RWPE2 (cell line): ENCODE measurements at places on chromosomes 11 and 22.

GRCh38 chr22:38193580-38193979 lies 8.2 kb upstream of the MAFF start:
- no peak for DNase-seq

DNA sequence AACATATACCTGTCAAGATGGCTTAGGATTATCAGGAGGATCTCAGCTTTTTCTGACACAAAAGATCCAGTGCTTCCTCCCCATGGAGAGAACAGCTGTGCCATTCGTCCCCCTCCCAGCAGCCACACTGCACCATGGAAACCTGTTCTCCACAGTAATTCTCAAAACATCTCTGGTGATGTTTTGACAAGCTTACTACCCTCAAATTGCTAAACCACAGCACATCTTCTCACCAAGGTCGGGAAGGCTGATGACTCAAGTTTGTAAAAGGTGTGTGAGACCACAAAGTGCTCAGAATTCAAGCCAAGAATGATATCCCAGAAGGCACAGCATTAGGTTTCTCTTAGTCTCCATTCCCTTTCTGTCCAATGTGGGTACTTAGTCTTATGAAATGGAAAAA lies 3.9 kb upstream of the RAB38 start:
- DNase-seq: peak; percentile 71

GRCh38 chr11:89456681-89457080 lies 34.5 kb downstream of the NOX4 start:
- DNase-seq: no peak

- DNase-seq: no peak
Measured at GRCh38 chr11:206002-206384, 1.2 kb downstream of the BET1L start.

DNA sequence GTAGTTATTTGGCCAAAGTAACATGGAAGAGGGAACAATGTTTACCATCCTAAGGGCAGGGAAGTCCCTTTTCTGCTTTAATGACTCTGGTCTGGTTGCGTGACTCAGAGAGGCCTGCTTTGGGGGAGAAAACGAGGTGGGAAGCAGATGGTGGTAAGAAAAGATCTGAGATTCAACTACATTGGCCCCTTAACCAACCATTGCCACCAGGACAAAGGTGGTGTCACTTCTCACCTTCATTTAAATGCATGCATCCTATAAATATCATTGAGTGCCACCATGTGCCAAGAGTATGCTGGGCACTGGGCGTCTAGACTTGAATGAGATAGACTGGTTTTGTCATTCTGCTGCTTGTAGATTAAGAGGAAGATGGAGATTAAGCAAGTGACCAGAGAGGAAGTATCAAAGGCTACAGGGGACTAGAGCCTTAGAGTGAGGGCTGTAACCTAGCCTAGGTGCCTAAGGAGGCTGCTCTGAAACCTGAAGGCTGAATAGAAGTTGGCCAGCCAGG lies 3.6 kb upstream of the SORL1 start:
- no peak for DNase-seq

GRCh38 chr22:19321757-19322156 lies 30.2 kb upstream of the CLTCL1 start:
- no peak for DNase-seq

GRCh38 chr11:9266926-9267325 lies 1.8 kb upstream of the DENND5A start:
- no peak for DNase-seq

GRCh38 chr11:73399636-73400035 lies 23.4 kb downstream of the RELT start:
- no peak for DNase-seq

GRCh38 chr11:131764126-131764525 lies 393.7 kb downstream of the NTM start:
- no peak for DNase-seq

- no peak for DNase-seq
Measured at GRCh38 chr11:124801014-124801413, 808 bp upstream of the MSANTD2 start.

DNA sequence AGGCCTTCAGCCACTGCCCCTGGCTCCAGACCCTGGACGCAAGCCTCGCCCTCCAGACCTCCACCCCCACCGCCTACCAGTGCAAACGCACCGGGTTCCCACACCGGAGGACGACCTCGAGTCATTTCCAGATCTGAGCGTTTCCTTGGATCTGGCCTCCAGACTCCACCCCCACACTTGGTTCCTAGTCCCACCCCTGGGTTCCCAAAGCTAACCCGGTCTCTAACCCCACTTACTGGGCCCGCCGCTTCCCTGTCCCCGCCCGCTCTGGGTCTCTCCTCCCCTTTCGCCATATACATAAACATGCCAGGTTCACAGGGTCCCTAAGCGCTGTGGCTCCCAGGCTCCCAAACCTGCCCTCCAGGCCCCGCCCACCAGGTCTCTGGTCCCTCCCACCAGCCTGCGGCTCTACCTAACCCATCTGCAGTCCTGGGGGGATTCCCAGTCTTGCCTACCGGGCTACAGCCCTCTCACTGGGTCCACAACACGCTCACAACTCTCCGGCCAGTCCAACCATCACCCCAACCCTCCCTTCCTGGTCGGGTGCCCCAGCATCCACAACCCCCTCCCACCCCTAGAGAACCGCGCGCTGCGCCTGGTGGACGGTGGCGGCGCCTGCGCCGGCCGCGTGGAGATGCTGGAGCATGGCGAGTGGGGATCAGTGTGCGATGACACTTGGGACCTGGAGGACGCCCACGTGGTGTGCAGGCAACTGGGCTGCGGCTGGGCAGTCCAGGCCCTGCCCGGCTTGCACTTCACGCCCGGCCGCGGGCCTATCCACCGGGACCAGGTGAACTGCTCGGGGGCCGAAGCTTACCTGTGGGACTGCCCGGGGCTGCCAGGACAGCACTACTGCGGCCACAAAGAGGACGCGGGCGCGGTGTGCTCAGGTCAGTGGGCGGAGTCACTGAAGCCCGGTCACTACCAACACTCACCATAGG lies 36.7 kb downstream of the CD6 start:
- DNase-seq: no peak

DNA sequence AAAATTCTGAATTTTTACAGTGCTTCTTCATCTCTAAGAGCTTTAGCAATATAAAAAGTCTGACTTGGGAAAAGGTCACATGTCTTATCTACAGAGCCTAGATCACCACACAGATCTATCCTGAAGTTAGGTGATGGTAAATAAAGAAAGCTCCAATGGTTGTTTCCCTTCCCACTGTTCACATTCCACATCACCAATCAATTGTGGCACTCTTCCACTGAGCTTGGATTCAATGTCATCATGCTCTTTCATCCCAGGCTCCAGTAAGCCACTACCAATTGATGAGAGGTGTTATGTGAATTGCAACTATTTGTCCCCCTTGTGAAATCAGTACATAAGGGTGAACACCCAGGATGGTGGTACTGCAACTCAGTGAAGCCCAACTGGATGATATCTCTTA lies 47.8 kb downstream of the ALG9 start:
- no peak for DNase-seq

DNA sequence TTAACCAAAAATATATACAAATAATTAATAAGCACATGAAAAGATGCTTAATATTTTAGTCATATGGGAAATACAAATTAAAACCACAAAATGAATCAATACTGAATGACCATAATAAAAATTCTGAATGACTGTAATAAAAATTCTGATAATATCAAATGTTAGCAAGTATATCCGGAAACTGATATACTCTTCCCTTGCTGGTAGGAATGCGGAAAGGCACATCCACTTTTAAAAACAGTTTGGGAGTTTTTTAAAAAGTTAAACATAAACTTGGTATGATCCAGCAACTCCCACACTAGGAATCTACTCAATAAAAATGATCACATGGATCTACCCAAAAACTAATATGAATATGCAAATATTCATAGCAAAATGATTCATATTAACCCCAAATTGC lies 30.8 kb upstream of the GRIA4 start:
- DNase-seq: no peak

DNA sequence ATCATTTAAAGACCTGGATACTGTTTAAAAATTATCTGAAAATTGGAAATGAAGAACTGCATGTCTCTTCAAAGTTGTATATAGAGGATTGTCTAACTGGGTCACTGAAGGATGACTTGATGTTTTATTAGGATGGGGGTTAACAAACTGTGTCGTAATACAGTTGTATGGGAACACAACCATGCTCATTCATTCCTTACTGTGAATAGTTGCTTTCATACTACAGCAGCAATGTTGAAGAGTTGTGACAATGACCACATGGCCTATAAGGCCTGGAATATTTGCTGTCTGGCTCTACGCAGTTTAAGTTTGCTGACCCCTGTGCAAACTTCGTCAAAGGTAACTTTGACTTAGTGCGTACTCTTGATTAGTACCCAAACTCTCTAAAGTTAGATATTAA lies 38.4 kb downstream of the FDX1 start:
- no peak for DNase-seq

GRCh38 chr22:40187389-40187788 lies 9.7 kb downstream of the TNRC6B start:
- DNase-seq: no peak

- no peak for DNase-seq
Measured at GRCh38 chr11:574632-575312, 1.5 kb upstream of the PHRF1 start.

- no peak for DNase-seq
Measured at GRCh38 chr11:119377112-119377901, 4.2 kb downstream of the USP2 start.

DNA sequence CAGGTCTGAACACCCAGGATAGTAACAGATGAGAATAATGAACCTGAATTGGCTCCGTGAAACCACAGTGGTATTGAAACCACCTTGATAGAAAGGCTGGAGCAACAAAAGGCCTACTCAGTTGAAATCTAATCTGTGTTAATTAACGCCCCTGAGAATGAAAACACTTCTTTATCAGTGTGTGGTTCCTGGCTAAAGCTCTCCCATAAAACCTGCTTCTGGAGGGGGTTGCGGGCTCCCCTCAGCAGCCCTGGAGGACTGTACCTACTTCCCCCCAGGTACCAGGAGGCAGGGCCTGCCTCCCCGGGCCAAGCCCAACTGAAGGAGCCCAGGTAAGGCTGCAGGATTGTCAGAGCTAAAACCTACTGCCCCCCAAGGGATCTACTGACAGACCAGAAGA lies 54.6 kb downstream of the PLEKHA7 start:
- DNase-seq: no peak

DNA sequence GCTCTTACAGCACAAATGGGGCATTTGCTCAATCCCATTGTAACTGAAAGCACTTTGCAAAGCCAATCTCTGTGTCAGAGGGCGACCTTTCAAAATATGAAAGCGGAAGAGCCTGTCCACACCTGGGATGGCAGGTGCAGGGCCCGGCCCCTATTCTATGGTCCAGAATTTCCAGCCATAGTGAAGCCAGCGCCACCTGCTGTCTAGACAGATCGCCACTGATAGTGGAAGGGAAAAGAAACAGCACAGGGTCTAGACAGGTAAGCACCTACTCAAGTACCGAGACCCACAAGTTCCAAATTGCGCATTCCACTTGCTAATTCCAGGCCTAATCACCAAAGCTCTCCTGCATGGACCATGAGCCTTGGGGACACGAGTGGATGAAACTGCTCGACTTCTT lies 141.4 kb downstream of the NTM start:
- no peak for DNase-seq

- no peak for DNase-seq
Measured at GRCh38 chr11:68658661-68659060, 25.7 kb upstream of the GAL start.

GRCh38 chr22:44455151-44455962 lies 42.7 kb downstream of the RTL6 start:
- DNase-seq: no peak

DNA sequence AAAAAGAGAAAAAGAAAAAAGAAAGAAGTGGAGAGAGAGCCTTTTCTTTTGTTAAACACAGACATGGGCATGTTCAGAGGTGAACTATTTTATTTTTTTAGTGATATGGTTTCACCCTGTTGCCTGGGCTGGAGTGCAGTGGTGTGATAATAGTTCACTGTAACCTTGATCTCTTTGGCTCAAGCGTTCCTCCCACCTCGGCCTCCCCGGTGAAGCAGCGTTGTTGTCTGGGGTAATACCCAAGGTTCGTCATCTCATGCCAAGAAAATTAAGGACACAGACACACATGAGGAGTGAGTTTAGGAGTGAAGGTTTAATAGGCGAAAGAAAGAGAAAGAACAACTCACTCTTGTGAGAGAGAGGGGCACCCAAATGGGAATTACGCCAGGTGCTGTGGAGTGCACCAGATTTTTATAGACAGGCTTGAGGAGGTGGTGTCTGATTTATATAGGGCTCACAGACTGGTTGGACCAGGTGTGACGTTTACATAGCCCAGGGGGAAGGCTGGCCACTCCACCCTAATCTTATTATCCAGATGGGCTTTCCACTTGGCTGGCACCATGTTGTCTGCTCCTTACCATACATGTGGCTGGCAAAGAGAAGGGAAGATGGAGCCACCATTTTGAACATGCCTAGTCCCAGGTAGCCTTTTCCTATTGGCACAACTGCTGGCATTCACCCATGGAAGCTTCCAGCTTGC lies 42.3 kb downstream of the GRAMD1B start:
- no peak for DNase-seq

GRCh38 chr11:47186076-47186699 lies at the start of gene PACSIN3:
Gene PACSIN3 (minus strand): TSS chr11:47186434. CDS start chr11:47182727, 3,707 bp downstream.
- DNase-seq: peak; percentile 51

DNA sequence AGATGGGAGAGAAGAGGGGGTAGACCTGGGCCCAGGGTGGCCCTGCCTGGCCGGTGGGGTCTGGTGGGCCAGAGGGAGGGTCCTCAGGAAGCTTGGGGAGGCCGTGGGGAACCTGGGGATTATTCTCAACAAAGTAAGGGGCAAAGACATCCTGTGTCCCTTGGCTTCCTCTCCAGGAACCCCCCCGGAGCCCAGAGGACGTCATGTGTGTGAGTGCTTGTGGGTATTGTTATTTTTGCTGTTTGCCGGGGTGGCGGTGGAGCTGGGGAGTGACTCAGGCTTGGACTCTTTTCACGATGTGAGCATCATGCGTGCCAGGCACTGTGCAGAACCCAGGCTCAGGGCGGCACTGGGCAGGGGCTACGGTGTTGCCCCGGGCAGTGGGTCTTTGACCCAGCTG lies 982 bp upstream of the SHANK3 start:
- no peak for DNase-seq

DNA sequence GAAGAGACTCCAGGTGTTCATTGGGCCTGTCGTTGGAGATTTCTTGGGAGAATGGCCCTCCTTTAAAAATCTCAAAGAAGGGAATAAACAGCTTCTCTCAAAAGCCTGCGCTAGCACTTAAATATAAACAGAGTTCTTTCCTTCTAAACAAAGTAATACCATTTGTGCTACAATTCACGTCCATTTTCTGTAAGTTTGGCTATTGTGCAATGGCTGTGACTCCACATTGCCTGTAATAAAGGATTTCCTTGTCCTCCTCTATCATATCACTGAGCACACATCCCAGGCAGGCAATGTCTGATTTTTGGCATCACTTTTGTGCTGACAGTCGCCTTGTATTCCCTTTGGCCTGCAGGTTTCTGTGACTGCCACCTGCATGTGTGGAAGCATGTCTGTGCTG lies 4.9 kb upstream of the ADAMTS8 start:
- DNase-seq: no peak

- no peak for DNase-seq
Measured at GRCh38 chr11:58046231-58046630, 15.5 kb downstream of the OR6Q1 start.

DNA sequence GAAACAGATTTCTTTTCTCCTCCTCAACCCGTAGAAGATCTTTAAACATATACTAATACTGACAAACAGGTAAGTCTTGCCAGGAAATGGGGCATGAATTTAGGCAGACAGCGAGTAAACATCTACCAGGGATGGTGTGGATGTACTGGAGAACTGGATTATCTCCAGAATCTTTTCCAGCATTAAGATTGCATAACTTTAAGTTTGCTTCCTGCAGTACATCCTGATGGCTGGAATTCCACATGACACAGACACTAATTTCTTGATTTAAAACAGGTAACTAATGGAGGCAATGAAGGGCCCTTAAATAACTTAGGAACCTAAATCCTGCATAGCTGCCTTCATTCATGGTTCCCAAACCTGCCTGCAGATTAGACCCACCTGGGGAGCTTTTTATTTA lies 40.7 kb downstream of the JHY start:
- no peak for DNase-seq
